ENCODE measurements at places on chromosomes 7 and 10.

- DNase-seq: no peak
These were observed 68.0 kb upstream of the CTTNBP2 start for GRCh38 chr7:117941138-117941810.

- DNase-seq: no peak
These were observed 350.8 kb upstream of the PFKP start for GRCh38 chr10:2716596-2716995.

DNA sequence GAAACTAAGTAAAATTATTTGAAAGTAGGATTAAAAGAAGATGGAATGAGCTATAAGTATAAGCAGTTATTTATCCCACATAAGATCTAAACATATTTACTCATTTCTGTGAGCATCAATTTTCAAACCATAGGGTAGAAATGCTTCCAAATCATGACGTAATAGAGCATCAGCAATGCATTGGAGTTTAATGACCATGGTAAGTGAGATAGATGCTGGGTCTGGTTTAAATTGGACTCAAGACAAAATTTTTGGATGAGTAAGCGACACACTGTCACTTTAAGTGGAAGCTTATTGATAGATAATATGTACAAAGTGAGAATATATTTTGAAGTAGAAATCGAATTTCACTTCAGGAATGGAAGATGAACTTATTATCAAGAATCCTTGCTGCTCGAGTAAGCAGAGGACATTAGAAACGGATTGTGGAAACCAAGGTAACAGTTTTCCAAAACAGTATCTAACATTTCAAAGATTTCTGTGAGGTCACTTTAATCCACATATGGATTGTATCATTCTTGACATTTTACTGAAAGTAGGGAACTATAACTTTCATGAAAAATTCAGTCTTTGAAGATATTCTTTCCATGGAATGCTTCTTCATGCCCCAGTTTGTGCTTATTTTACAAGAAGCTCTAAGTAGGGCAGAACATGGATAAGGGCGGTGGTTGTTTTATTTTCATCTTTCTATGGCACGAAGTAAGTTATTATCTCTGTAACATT lies 85.8 kb downstream of the AGMO start:
- no peak for DNase-seq

DNA sequence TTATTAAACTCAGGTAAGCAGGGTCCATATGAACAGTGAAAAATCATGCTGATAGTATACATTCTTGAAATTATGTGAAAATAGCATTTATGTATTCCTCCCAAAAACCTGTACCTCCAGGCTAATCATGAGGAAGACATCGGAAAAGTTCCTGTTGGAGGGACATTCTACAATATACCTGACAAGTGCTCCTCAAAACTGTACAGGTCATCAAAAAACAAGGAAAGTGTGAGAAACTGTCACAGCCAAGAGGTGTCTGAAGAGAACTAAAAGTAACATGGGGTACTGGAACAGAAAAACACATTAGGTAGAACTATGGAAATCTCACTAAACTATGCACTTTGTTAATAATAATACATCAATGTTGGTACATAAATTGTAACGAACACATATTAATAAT lies 326.7 kb downstream of the CRPPA start:
- DNase-seq: no peak

DNA sequence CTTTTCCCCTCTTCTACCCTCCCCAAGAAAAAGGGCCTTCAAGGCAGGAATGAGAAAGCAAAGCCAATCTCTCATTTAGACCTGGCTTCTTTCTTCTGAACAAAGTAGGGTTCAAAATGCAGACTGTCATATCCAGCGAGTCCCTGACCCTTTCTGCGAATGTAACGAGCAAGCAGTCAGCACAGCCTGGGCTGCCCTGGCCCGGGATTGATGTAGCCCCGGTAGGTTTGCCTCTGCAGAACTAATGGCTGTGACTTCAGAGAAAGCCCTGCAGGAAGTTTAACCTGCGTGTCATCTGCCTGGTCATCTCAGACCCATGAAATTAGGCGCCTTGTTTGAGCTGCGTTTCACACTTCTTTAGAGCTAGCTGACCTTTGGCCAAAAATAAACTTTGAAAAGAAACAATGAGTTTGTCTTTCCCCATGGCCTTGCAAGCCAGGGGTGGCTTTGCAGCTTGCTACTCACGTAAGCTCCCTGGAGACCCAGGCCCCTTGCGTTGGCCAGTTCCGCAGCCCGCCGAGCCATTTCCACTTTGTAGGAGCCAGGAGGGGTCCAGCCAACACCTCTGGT lies 36.4 kb downstream of the HABP2 start:
- DNase-seq: no peak

DNA sequence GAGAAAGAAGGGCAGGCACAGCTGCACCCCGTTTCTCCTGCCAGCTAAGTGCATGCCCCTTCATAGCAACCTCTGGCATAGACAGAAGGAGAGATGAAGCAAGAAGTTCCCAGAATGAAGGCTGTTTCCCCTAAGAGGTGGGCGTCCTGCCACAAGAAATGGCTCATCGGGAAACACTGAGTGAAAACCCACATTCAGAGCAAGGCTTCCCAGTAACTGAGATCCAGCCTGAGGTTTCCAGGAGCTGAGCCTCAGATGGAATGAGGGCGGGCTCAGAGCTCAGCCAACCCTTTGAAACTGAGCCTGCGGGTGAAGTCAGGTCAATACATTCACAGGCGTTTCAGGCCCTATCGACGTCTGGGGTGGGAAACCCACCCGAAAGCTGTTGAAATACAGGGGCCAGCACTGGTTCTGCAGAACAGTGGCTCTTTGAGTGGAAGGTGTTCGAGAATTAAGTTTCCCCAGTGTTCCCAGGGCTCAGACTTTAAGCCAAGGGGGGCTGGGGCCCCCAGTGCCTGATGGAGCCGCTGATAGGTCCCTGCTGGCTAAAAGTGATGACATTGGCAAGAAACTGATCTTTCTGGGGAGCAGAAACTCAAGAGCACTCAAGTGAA lies 510.2 kb downstream of the RPS24 start:
- peak; percentile 86 for DNase-seq

DNA sequence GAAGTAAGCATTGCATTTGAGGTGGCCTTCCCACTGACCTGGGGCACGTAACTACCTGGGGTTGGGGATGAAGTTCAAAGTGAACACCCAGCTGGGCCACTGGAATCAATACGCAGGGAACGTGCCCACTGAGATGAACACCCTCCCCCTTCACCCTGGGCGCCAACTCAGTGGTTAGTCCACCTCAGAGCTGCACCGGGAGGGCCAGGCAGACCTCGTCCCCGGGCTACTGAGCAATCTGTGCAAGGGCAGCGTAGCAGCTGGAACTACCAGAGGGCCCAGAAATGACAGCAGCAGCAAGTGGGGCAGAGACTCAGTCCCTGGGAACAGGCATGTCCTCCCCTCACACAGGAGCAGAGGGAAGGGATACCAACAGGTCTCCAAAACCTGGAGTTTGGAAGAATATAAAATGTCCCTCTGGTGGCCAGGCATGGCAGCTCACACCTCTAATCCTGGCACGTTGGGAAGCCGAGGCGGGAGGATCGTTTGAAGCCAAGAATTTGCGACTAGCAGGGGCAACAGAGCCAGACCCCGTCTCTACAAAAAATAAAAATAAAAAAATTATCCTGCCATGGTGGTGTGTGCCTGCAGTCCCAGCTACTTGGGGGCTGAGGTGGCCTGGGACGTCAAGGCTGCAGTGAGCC lies 143.9 kb downstream of the SH3PXD2A start:
- no peak for DNase-seq

- DNase-seq: no peak
These were observed 43.3 kb upstream of the ELN start for GRCh38 chr7:73984481-73985205.

- peak; percentile 36 for DNase-seq
These were observed 126.5 kb upstream of the VKORC1L1 start for GRCh38 chr7:65746398-65746669.

DNA sequence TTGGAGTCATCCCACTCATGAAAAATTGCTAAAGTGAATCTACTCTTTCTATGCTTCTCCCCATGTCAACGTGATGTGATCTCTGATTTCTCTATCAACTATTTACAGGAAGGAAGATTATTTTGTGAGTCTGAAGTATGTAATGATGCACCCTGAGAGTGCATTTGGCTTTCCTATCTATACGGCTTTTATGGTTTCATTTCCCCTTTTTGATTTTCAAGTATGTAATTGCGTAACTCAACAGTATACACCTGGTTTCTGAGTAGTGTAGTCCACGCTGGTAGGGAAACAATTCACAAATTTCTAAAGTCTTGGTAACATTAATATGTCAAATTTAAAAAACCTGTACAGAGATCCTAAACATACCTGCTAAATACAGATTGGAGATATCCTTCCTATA lies 194.7 kb upstream of the SEMA3A start:
- no peak for DNase-seq

- no peak for DNase-seq
These were observed 32.4 kb downstream of the SLIT1 start for GRCh38 chr10:97153270-97153850.

GRCh38 chr7:158123753-158124152 lies 463.9 kb downstream of the PTPRN2 start:
- DNase-seq: no peak

DNA sequence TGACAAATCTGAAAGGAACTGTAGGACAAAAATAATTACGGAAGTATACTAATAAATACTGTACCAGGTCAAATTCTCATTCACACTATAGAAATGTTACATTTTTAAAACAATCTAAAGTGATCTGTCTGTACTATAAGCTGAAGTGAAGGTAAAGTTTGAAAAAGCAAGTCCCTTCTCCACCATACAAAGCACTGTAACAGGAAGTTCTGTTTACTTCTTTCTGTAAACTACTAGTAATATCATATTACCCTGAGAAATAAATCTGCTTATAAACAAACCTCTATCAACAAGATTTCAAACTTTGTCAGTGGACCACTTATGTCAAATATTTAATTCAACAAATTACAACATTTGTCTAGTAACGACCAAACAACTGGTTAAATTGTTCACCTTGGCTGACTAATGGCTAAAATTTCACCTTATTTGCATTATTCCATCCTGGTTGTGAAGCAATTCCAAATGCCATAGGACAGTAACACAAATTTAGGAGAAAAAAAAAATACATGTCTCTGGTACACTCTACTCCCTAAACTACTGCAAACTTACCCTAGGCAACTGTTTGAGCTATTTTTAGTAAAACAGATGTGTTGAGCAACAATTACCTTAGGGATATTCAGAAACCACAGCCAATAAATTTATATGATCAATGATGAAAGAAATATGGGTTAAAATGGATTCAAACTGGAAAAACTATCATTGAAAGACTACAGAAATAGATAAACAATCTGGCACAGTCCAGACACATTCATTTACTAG lies 126.0 kb downstream of the NRBF2 start:
- DNase-seq: no peak

- DNase-seq: no peak
These were observed 2.1 kb upstream of the LIPM start for GRCh38 chr10:88800152-88801125.

GRCh38 chr10:116723428-116724281 lies 18.7 kb downstream of the HSPA12A start:
- no peak for DNase-seq

DNA sequence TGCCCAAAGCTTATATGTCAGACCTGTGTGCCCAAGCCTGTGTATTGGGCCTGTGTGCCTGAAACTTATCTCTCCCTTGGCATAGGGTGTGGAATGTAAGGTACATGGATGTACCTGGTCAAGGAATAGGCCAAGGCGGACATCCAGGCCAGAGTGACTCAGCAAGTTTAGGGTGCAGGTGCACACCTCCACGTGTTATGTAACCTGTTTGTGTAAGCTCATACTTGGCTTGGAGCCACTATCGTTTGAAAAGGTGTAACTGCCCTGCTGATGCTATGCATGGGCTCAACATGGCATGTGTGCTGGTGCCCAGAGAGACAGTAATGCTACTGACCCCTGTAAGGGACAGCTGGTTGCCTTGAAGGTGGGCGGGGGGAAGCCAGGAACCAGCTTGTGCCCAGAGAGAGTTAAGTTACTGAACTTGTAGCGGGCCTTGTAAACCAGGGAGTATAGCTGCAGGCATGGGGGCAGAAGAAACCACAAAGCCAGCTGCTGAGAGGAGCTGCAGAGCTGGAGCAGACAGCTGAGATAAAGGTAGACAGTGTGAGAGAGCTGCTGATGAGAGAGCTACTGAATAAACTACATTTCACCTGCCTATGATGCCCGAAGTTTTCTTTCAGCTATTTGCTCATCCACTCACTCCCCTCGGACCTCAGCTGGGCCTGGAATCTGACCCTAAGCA lies 656.4 kb upstream of the ZWINT start:
- DNase-seq: no peak

DNA sequence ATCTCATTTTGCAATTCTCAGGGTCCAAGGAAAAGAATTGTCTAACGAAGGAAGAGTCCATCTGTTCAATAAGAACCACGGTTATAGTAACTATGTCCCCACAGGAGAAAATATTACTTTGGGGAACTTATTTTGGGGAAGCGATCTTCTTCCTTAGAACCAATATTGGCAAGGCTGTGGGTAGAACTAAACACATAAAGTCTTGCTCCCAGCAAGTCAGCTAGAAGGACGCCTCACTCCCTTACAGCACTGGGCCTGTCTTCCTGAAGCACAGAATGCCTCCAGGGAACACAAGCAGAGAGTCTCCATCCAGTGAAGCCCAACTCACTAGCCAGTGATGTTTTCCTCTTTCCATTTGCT lies 30.2 kb downstream of the C10orf71 start:
- DNase-seq: no peak

- DNase-seq: no peak
These were observed 44.5 kb upstream of the LBX1 start for GRCh38 chr10:101273741-101274140.

DNA sequence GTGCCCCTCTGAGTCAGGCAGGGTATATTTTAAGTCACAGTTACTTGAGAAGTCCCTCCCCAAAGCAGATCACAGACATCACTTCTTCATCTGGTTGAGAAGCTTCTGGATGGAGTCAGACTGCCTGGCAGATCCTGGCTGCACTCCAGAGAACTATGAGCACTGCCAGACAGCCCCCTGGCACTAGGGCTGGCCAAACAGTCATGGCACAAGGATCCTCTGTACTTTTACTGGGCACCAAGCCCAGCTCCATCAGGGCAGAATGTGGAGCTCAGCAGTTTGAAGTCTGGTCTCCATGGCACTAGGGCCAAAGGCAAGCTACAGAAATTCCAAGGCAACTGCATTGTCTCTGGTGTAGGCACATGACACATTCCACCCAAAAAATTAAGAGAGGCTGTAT lies 162.1 kb downstream of the NRG3 start:
- no peak for DNase-seq

DNA sequence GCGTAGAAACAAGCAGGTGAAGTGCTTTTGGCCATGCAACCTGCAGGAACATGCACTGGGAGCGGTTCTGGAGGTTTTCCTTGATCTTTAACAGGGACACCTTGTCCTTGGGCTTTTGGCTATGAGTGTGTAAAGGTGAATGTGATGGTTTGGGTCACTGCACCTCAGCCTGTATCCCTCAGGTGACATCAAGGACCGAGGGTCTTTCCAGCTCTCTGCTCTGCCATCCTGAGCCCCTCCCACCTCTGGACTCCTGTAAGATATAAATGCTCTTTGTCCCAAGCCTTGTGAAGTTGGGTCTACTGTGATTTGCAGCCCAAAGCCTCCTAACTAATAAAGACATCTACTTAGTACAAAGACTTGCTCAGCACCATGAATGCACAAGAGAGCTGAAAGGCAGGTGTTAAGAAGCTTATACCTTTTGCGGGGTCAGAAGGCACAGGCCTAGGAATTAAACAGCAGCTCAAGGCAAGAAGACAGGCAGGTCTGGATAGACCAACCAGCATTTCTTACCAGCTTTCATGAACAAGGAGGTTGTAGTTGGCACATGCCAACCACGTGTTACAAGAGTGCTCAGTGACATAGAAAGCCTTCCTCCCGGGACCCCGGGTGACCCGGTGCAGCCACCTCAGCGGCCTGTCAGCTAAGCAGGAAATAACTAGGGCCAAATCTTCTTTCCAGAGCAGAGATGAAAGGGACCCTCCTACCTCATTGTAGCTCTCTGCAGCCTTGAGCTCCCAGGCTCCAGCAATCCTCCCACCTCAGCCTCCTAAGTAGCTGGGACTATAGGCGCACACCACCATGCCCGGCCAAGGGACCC lies 89.9 kb downstream of the CARD11 start:
- DNase-seq: no peak
